ENCODE measurements at places on chromosomes 3 and 15. TPM values are rescaled to one million over a fixed set of nuclear protein-coding genes. Genes with fewer than 3 reads are reported as not detected.

Gene RAB6B
- 1.6 TPM for total RNA-seq

Gene ADGRG7
- not detected for total RNA-seq

Gene GOLGA6L22
- total RNA-seq = not detected

Gene PLSCR4
- total RNA-seq = 0.11 TPM

Gene SYNM
- 0.48 TPM for total RNA-seq

Gene SLC15A2
- 0.78 TPM for total RNA-seq

Gene PROK2
- total RNA-seq = 8.7 TPM

Gene AP3B2
- total RNA-seq = 0.59 TPM

Gene UBE2E2
- total RNA-seq = 4.8 TPM

Gene AHSG
- total RNA-seq = not detected

Gene NMB
- total RNA-seq = 3.8 TPM

Gene XCR1
- total RNA-seq = not detected

Gene GOLGA8S
- 6.0 TPM for total RNA-seq

Gene GHSR
- 0.63 TPM for total RNA-seq

Gene ACAD9
- 54.2 TPM for total RNA-seq

Gene UCN2
- total RNA-seq = not detected

Gene CRABP1
- not detected for total RNA-seq

Gene DAZL
- not detected for total RNA-seq

Gene SCAANT1
- total RNA-seq = not detected

Gene C3orf20
- total RNA-seq = not detected

Gene ADCY5
- not detected for total RNA-seq

Gene FAH
- total RNA-seq = 12.4 TPM

Gene SLTM
- 206 TPM for total RNA-seq

Gene EEF1AKMT4
- 0.73 TPM for total RNA-seq

Gene FRMD5
- not detected for total RNA-seq

Gene SOX14
- total RNA-seq = not detected

Gene GOLGA6D
- not detected for total RNA-seq

Gene PROS1
- total RNA-seq = 0.68 TPM

Gene GPR149
- total RNA-seq = not detected

Gene FAM219B
- 69.0 TPM for total RNA-seq

Gene IQCF5
- not detected for total RNA-seq

Gene TRIM59
- total RNA-seq = 20.3 TPM

Gene CLDN1
- total RNA-seq = not detected

Gene TXNRD3
- 0.77 TPM for total RNA-seq

Gene GOLGA8T
- total RNA-seq = 2.6 TPM

Gene GOLGA8J
- 1.2 TPM for total RNA-seq

Gene ANO10
- total RNA-seq = 11.2 TPM

Gene POLR2M
- total RNA-seq = 109 TPM

Gene TIPIN
- total RNA-seq = 5.3 TPM

Gene LIPC
- total RNA-seq = 7.1 TPM

Gene SNURF
- total RNA-seq = 15.9 TPM

Gene GATA2
- 0.92 TPM for total RNA-seq

Gene SERPINI2
- not detected for total RNA-seq

Gene MESP2
- total RNA-seq = not detected

Gene HDC
- total RNA-seq = 9.5 TPM

Gene COX5A
- total RNA-seq = 69.7 TPM

Gene P2RY1
- total RNA-seq = 2.0 TPM

Gene CASR
- total RNA-seq = not detected

Gene ZNF774
- total RNA-seq = 0.70 TPM

Gene POPDC2
- 7.9 TPM for total RNA-seq
